ENCODE measurements at places on chromosomes 4 and X. TPM values are rescaled to one million over a fixed set of nuclear protein-coding genes. Genes with fewer than 3 reads are reported as not detected.

The CSN1S1 gene
- not detected for total RNA-seq

DNA sequence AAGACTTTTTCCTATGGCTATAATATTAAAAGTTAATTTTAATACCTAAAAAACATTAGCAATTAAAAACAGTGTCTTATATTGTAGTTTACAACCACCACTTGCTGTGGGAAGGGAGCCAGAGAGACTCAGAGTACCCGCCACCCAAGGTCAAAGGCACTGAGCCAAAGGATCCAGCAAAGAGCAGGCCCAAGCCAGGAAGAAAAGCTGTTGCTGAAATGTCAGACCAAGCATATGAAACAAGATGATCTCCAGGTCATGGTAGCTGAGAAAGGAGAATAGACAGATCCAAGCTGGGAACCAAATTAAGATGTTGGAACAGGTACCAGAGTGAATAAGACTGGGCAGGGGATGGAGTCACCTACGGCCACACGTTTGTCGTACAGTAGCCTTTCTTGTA is 18.8 kb upstream of the ATOH1 start:
- H3K27ac ChIP-seq = no peak overlapping the region
- peaks cover 15% of the 10 kb centered on the region for H3K4me1 ChIP-seq
- no peaks in the 10 kb centered on the region for H3K27me3 ChIP-seq
- H3K4me3 ChIP-seq = no peak overlapping the region
- no peaks in the 10 kb centered on the region for H3K36me3 ChIP-seq

GRCh38 chrX:112527903-112528302 is 151.8 kb downstream of the LHFPL1 start:
- H3K4me1 ChIP-seq = no peaks in the 10 kb centered on the region
- DNase-seq = no peak
- no peak overlapping the region for H3K27ac ChIP-seq
- no peaks in the 10 kb centered on the region for H3K36me3 ChIP-seq
- peaks cover 4% of the 10 kb centered on the region for H3K27me3 ChIP-seq
- no peak overlapping the region for H3K4me3 ChIP-seq

DNA sequence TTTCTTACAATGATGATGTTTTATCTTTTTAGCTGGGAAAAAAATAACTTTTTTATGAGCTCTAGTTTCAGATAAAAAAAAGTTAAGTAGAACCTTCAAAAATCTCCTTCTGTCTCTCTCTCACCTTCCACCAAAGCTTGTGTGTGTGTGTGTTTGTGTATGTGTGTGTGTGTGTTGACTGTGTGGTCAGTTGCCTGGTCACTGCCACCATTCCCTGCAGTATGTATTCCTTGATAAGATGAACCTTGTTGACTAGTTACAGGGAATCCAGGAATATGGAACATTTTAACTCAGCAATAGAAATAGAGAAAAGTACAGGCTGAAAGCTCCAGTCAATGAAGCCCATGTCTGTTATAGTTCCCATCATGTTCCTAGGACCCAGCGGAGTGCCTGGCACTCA is 143.5 kb downstream of the CORIN start:
- H3K27ac ChIP-seq = no peak overlapping the region
- no peaks in the 10 kb centered on the region for H3K4me1 ChIP-seq
- H3K27me3 ChIP-seq = no peaks in the 10 kb centered on the region
- H3K4me3 ChIP-seq = no peak overlapping the region
- DNase-seq = no peak
- H3K36me3 ChIP-seq = no peaks in the 10 kb centered on the region

DNA sequence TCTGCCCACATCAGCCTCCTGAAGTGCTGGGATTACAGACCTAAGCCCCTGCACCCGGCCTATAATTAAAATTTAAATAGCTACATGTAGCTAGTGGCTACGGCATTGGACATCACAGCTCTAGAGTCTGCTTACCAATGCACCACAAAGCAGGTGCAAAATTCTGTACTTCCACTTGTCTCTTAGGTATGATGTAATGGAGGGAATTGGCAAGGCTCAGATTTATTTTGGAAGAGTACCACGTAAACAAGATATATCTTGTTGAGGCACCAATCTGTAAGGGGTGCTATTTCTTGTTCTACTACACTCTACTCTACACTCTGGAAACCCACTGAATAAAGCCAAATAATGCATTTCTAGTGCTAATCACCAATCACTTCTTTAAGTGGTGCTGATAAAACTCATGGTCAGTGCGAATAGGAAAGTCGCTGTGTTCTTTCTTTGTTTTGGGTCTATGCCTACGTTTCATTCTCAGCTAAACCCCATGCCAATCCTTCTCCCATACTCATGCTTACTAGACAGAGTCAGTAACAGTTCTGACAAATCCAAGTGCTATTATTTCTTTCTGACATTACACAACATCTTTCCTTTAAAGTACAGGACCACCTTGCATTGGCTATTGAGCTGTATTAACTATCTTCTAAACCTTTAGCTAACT is 92.3 kb downstream of the GC start:
- H3K27ac ChIP-seq = no peak overlapping the region
- peaks cover 8% of the 10 kb centered on the region for H3K4me1 ChIP-seq
- no peaks in the 10 kb centered on the region for H3K27me3 ChIP-seq
- H3K36me3 ChIP-seq = no peaks in the 10 kb centered on the region
- H3K4me3 ChIP-seq = no peak overlapping the region

Measured in pancreas (tissue), 10 donors.